RKO (cell line): ENCODE measurements at places on chromosomes 3 and 15.

DNA sequence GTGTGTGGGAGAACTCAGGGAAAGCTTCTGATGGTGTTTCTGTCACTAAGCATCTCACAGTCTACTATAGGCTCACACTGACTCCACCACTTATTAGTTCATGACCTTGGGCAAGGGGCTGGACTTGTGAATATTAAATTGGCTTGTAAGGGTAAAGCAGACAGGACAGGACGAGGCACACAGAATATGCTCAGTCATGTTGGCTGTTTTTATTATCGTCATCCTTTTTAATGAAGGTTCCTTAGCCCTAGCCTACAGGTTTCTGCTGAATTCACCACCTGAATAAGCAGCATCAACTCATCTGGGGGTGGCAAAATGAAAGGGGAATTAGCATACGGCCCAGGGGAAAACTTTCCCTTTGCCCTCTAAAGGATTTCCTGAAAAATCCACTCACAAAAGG, 39.6 kb upstream of the LIPC start:
- DNase-seq: no peak

GRCh38 chr15:74314795-74315438, 52.5 kb downstream of the CYP11A1 start:
- no peak for DNase-seq

- no peak for DNase-seq
Observed at GRCh38 chr3:127114337-127115070, 78.4 kb upstream of the PRR23E start.

- peak; percentile 40 for DNase-seq
Observed at GRCh38 chr3:130906374-130906995, 12.6 kb downstream of the ATP2C1 start.

- no peak for DNase-seq
Observed at GRCh38 chr3:125262161-125262560, 49.6 kb upstream of the SLC12A8 start.

- DNase-seq: peak; percentile 83
Observed at GRCh38 chr3:5122741-5123706, 932 bp downstream of the ARL8B start.
